H4 (cell line): ENCODE measurements at places on chromosomes 3 and 15.

DNA sequence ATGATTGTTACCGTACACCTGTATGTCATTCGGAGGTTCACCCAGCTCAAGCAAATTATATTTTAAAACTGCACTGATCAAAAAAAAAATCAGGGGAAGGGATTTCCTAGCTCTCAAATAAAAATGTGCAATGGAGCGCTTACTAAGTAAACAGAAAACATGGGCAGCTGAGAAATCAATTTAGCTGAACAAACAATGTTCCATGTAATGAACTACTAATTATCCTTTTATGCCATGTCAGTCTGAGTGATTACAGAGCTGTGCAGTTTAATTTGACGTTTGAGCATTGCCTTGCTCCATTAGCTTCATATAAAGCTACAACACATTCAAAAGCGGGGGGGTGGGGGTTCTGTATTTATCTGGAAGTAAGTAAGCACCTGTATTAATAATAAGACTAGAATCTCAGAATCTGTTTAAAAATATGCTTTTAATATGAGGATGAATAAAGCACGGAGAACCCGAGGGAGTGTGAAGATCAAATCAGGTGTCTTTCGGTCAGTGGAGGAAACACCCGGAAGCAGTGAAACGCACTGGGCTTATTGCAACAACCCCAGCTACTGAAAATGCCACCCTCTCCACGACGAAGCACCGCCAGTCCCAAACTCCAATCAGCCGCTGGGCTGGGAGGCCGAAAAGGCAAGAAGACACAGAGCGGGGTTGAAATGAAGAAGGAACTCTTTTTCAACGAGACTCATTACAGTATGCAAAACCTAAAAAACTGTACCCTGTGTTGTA, 196.5 kb upstream of the ATP11B start:
- no peak for DNase-seq

- no peak for DNase-seq
Observed at GRCh38 chr3:74539876-74540275, 74.6 kb downstream of the CNTN3 start.

DNA sequence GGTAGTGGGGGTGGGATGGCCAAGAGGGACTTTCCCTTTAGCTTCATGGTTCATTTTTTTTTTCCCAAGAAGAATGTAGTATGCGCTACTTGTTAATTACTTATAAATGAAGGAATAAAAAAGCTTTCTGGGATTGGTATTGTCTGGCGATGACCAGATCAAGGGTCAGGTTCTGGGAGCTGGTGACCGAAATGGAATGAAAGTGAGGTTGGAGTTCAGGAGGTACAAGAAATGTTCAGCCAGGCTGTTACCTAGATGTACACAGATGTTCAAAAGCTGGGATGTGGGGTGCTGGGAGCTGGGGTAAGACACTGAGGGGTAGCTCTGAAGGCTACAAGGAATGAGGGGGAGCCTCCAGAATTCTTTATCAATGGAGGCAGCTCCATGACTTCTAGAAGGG, 17.1 kb upstream of the U2SURP start:
- DNase-seq = no peak

DNA sequence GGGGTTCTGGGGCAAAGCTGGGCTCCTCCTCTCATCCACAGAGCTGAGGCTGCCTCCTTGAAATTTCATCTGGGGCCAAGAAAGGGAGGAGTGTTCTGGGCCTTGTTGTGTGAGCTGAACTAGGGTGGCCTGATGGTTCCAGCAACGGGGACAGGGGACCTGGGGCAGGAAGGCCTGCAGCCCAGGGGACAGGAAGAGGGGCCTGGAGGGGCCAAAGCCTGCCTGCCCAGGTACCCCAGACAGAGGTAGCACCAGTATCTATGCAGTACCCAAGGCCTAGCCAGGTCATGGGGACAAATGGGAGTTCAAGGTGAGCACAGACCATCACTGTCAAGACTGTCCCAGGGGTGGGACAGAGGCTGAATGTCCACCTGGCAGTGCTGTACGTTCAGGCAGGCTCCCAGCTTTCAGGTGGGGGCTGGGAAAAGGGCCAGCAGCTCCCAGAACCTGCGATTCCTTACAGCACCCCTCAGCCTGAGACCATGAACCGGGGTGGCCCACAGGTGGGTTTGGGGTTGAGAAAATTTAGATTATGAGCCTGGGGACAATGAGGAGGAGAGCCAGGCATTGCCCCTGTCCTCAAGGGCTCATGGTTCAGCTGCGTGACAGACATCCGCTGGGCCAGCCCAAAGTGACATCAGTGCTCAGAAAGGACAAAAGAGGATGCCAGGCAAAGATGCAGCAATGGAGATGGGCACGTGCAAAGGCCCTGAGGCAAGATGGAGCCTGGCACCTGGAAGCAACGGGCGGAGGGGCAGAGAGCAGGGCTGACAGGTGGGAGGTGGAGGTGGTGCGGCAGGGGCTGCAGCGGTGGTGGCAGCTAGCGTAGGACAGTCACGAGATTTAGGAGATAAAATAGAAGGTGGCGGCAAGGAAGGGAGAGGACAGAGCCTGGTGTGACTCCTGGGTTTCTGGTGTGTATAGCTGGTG, 28.0 kb downstream of the PSTPIP1 start:
- no peak for DNase-seq

DNA sequence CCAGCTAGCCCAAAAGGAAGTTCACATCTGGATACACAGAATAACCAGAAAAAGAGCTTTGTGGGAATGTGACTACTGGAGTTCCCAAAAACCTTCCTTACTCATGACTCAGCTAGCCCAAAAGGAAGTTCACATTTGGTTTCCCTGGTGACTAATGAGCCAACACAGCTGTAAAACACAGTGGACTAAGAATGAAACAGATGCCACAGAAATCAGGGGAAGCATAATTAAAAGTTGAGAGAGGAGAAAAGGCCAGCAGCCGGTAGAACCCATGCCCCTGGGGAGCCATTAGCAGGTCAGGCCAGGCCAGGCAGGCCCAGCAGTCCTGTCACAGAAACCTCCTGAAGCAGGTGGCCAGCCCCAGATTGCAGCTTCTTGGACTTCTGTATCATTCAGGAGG, 130.3 kb downstream of the GHSR start:
- peak; percentile 88 for DNase-seq

DNA sequence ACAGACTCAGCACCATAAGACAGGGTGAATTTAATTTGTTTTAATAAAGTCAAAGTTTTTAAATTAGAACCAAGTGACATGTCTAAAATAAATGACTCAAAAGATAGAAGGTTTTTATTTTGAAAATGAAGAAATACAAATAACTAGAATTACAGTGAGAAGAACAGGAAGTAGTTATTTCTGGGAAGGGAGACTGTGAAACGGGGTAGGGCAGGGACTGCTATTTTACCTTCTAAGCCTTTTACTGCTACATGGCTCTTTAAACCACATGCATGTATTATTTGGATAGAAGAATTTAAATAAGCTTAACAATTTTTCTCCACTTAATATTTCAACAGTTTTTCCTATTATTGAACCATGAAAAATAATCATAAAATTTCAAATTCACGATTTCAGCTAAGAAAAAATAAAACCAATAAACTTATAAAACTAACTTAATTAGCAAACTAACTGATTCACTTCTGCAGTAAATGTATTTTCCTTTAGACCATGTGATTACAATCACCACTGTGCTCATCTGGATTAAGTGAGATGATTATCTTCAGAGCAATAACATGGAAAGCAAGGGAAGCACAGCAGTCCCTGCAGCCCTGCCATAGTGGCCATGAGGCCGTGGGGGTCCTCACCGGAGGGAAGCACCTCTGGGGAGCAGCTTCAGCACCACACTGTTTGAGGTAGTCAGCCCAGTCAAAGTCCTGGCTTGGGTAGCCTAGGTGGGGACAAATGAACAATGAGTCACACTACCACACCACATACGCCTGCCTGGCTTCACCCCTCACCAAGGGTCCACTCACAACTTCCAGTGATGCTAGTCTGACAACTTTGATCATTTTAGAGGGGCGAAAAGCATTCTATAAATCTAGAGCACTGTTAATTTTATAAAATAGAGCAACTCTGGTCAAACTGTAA, 28.3 kb upstream of the STIMATE start:
- no peak for DNase-seq

DNA sequence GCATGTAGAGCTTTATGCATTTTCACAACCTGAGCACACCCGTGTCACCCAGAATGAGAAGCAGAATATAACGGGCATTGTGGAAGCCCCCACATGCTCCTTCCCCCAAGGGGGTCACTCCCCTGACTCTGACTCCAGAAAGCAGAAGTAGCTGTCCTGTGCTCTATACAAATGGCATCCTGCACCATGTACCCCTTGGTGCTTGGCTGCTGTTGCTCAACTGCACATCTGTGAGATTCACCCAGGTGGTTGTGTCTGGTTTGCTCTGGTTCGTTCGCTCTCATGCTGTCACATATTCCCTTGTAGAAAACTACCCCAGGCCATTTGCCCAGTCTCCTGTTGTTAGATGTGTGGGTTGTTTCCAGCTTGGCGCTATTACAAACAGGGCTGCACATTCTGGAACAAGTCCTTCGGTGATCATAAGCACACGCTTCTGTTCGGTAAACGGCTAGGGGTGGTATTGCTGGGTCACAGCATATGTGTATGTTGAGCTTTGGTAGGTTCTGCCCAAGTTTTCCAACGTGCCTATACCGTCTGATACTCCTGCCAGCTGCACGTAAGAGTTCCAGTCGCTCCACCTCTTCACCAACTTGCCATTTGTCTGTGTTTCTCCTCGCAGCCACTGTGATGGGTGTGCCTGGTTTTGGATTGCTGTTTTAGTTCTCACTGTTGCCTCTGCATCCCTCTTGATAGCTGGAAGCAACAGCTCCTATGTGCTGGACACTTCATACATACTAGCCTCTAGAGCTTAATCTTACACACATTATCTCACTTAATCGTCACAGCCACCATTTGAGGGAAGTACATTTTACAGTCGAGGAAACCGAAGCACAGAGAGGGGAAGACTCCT, 65.4 kb upstream of the SLC6A6 start:
- no peak for DNase-seq

GRCh38 chr3:46595819-46596314, 16.5 kb upstream of the FAM240A start:
- DNase-seq = no peak

DNA sequence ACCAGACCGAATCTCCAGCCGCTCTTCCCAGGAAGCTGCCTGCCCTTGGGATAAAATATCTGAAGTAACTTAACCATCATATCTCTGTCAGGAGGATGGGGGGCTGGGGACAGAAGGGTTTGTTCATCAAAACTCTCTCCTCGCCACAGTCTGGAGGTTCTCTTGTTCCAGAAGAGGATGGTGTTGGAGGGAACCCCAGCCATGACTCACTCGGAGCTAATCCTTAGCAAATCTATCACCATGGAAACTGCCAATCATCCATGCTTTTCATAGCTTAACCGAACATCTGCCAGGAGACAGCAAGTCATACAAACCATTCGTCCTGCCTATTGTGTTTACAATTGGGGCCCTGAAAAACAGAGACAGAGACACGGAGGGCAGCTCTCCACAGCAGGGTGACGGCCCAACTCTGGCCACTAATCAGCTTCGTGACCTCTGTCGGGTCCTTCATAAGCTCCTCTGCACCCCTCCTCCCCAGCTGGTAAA, 73.8 kb upstream of the HEG1 start:
- DNase-seq = peak; percentile 96

GRCh38 chr3:69297501-69297900, 88.4 kb downstream of the FRMD4B start:
- DNase-seq = no peak

DNA sequence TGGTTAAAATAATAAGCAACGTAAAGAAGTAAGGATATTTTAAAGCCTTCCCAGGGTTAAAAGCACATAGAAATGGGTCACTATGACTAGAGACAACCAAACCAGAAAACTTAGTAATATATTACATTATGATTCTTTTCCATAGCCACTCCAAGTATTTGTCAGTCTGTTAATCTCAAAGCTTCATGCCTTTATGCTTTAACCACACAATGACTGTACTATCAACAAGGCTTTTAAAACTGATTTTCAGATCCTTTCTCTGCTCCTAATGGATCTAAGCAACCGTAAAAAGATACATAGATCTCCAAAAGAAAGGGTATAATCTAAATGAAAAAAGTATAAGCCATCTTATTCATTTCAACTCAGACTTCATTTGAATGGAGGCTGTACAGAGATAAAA, 14.4 kb downstream of the SECISBP2L start:
- DNase-seq = no peak

- DNase-seq = no peak
Observed at GRCh38 chr15:51341366-51342226, at the start of gene GLDN. TSS of gene GLDN (plus strand) at chr15:51341655. CDS start at chr15:51341685, 30 bp downstream.

- DNase-seq = no peak
Observed at GRCh38 chr3:13332158-13332557, 88.0 kb downstream of the NUP210 start.

GRCh38 chr15:91258415-91258759, 158.3 kb downstream of the SV2B start:
- DNase-seq = peak; percentile 30

- peak; percentile 87 for DNase-seq
Observed at GRCh38 chr15:52288051-52288942, 7.3 kb downstream of the MYO5C start.

DNA sequence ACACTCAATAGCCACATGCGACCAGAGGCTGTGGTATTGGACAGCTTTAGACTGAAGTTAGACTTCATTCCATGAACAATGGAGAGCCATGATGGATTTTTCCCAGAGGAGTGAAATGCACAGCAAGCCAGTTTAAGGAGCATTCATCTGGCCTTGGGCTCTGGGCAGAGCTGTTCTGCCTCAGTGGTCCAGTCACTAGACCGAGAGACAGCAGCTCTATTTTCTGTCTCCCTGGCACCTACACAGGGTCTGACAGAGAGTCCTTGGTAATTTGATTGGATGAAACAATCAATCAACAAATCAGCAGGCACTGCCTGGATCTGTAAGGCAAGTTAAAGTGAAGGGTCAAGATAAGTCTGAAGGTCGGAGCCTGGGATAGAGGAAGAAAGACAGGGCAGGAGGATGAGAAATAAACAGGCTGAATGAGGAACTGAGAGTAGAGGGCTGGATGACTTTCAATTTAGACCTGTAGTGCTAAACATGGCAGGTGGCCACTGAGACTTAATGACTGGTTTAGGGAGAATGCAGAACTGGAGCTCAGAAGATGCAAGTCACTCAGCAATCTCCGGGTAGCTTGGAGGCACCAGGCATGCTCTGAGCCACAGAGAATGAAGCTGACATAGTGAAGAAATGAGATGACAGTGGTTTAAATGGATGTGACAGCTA, 98.5 kb upstream of the SLC25A36 start:
- DNase-seq = no peak

- no peak for DNase-seq
Observed at GRCh38 chr15:77597804-77598453, 34.8 kb downstream of the LINGO1 start.

- no peak for DNase-seq
Observed at GRCh38 chr3:30894521-30895251, at the start of gene GADL1. TSS of gene GADL1 (minus strand) at chr3:30894661. CDS start at chr3:30894614, 47 bp downstream.
